ENCODE measurements at places on chromosomes 1 and 21.

DNA sequence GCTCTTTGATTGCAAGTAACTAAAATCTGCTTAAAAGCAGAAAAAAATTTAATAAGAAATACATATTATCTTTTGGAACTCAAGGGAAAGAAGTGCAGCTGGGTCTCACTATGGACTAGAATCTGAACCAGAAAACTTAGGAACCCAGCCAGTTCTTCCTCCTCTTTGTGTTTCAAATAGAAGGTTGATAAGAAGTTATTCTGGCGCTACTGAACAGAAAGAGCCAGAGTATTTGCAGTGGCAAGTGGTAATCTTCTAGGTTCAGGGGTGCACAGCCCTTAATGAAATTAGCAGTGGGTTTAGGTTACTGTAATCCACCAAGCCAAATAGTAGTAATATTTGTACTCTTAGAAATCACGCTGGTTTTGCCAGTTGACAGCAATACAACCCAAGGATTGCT, 28.5 kb downstream of the BTBD8 start:
- no peak for DNase-seq

DNA sequence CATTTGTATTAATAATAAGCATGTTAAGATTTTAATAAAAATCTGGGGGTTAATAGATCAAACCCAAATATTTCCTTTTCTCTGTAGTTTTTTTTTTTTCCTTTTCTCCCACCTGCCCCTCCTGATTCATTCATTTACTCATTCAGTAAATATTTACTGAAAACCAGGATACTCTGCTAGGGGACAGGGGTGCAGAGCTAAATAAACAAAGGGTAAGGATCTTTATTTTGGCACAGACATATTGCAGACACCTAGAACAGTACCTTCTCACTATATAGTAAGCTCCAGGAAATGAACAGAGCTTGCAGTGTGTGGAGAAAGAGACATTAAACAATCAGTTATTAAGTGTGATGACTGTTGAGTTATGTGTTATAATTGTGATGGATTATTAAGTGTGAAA, 60.9 kb downstream of the AK5 start:
- DNase-seq, result no peak

DNA sequence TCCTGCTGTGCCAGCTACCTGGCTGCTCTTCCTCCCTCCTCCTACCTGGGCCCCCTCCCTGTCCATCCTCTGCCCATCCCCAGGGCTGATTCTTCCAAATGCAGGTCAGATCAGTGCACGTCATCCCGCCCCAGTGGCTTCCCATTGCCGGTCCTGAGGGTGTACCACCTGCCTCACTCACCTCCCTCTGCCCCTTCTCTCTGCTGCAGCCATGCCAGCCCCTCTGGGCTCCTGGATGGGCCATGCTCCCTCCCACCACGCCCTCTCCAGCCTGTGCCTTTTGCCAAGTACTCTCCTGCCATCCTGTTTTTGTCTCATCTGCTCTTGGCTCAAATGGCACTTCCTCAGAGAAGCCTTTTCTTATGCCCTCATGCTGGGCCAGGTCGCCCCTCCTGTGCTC, 95.8 kb downstream of the ARHGEF10L start:
- no peak for DNase-seq

- DNase-seq, result no peak
Measured at GRCh38 chr1:20702416-20702815, 15.4 kb downstream of the KIF17 start.

- DNase-seq, result peak; percentile 56
Measured at GRCh38 chr21:18725653-18726052, 322.1 kb upstream of the TMPRSS15 start.

DNA sequence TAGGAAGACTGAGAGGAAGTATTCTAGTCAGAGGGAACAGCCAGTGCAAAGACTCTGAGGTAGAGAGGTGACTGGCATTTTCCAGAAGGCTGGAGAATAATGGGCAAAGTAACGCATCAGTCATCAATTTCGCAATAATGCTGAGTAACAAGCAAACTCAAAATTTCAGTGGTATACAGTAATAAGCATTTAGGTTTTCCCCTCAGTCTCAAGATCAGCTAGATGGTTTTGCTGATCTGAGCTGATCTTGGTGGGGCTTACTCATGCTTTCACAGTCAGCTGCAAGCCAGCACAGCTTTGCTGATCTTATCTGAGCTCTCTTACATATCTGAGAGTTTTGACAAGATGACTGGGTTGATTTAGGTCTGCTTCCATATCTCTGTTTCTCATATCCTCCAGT, 108.7 kb downstream of the TSEN15 start:
- DNase-seq, result no peak

- no peak for DNase-seq
Measured at GRCh38 chr1:12296623-12297022, 66.8 kb downstream of the VPS13D start.

GRCh38 chr1:47881505-47882442, 115.4 kb downstream of the TRABD2B start:
- DNase-seq, result no peak

DNA sequence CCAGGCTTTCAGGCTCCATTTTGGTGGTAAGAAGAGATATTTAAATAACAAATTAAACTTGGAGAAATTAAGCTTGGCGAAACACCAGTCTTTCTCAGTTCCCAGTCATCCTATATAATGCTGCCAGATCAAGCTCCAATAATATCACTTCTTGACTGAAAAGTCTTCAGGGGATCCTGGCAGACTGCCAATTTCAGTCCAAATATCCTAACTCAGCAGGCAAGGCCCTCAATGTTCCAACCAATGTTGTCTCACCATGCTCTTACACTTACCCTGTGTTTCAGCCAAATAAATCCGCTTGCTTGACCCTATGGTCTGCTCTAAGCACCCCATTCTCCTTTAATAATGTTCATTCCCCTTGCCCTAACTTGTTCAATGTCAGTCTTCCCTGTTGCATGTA, 39.9 kb upstream of the BCL10 start:
- DNase-seq, result no peak

- peak; percentile 98 for DNase-seq
Measured at GRCh38 chr1:113978863-113979702, at the start of gene OLFML3. Gene OLFML3, plus strand, starts transcription at chr1:113979474. Its CDS starts 43 bp downstream, at chr1:113979517.

GRCh38 chr1:193661385-193661784, 475.0 kb upstream of the B3GALT2 start:
- DNase-seq, result no peak

Data from GM23338 (cell line).